EL (cell line): ENCODE measurements at places on chromosomes 4 and X.

GRCh38 chrX:48465336-48465933 is 4.6 kb downstream of the SLC38A5 start:
- peak; percentile 76 for DNase-seq

DNA sequence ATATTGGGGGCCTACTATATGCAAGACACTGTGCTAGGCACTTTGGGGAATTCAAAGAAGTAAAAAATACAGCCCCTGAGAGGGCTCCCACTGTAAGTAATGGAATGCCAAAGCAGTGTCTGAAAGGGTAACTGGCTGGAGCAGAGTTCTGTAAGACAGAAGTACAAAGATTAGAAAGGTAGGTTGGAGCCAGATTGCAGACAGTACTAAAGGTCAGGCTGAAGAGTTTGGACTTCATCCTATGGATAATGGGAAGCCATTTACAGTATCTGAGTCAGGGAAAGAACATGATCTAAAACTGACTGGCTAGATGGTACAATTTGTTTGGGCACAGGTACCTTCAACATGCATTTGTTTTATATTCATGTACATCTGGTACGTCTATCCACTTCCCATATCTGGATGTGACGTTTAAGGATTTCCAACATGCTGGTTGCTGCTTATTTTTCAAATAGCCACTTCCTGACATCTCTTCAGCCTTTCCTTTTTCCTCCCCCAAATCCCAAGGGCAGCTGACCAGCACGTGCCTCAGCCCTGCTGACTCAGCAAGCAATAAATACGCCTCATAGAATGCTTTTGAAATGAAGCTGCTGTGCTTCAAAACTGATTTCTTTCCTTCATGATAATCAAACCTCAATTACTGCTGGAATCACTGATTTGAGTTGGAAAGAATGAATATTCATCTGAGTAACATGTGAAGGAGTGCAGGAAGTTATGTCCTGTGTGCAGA is 9.5 kb downstream of the ENOX2 start:
- no peak for DNase-seq

DNA sequence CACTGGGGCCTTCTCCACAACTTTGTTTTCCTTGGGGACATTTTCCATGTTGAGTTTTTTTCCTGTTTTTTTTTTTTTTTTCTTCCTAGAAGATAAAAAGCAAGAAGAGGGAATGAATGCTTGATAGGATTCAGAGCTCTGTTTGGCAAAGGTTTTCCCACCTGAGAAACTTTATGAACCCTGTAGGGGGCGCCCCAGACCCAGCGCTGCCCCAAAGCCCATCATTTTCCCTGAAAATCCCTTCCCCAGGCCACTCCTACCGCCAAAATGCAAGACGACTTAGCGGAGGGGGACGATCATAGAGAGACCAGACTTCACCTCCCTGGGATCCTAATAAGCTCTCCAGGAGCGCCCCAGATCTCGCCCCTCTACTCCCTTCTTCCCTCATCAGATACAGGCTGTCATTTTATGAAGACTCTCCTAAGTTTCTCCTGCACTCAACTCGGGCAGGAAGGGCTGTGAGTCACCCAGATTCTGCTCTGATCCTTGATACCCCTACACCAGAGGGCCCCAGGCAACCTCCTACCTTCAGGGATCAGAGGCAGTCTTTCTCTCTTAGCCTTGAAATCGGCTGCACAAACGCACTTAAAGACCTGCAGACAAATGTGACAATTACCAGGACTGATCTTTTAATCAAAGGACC is 1.4 kb downstream of the BEX5 start:
- DNase-seq, result no peak

GRCh38 chrX:53039236-53039635 is 9.4 kb upstream of the GPR173 start:
- DNase-seq, result no peak

- DNase-seq, result no peak
These were observed 59.3 kb downstream of the DCK start for GRCh38 chr4:71052716-71053115.

- no peak for DNase-seq
These were observed 29.9 kb downstream of the DKK2 start for GRCh38 chr4:107006218-107006617.

DNA sequence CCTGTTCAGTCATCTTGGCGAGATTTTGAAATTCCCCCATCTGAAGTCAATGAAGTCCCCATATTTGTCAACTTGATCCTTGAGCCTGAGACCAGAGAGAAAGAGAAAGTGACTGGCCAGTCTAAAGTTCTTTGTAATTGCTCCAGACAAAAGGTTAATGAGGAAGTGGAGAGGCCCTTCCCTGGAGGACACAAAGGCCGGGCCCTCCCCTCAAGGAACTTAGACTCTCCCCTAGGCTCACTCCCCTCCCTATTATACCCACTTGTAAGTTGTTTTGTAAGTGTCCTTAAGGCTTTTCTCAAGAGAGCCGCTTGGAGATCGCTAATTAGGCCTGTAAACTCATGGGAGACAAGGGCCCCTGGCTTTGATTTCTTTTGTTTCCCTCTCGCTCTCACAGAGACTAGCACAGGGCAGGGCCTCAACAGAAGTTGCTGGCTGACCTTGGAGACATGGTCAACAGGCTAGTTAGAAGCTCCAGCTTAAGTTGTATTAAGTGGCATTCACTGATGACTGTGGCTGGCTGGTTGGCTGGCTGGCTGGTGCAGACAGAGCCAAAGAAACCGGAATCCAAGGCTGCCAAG is 20.3 kb upstream of the GPC4 start:
- no peak for DNase-seq

- DNase-seq, result no peak
These were observed 18.6 kb upstream of the SEPSECS start for GRCh38 chr4:25178838-25179261.

- DNase-seq, result no peak
These were observed 97.4 kb downstream of the AASDH start for GRCh38 chr4:56289934-56290333.

DNA sequence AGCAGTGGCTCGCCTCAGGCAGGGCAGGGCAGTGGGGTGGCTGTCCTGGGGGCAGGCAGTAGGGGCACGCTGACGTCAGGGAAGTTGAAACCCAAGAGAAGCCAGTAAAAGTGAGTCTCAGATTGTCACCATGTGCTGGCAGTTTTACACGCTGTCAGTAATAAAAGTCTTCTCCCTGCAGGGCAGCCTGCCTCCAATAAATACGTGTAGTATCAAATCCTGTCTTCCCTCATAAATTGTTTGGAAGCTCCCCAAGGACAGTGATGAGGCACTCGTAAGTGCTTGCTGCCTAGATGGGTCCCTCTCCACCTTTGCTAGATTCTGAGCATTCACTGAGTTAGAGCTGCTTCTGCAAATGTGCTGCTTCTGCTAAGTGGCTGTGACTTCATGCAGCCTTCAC is 60.8 kb upstream of the MSANTD1 start:
- no peak for DNase-seq

GRCh38 chr4:6727081-6727942 is 11.3 kb downstream of the BLOC1S4 start:
- DNase-seq, result no peak

- DNase-seq, result no peak
These were observed 78.7 kb downstream of the VCX3A start for GRCh38 chrX:6456196-6456595.

GRCh38 chr4:110920990-110921389 is 298.1 kb upstream of the PITX2 start:
- DNase-seq, result no peak

DNA sequence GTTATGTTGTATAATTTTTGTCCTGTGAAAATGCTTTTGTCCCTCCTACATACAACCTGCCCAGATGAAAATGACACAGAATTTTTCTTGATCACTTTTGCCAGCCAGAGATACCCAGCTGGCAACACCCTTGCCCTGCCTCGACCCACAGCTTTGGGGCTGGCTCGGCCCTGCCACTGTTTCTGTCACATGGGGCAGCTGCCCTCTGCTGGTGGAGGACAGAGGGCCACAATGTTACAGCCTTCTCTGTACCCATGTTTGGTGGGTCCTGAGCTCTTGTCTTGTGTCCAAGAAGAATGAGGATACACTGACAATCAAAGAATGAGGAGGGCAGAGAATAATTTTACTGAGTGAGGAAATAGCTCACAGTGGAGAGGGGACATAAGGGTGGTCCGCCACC is 31.1 kb downstream of the BMP15 start:
- no peak for DNase-seq

DNA sequence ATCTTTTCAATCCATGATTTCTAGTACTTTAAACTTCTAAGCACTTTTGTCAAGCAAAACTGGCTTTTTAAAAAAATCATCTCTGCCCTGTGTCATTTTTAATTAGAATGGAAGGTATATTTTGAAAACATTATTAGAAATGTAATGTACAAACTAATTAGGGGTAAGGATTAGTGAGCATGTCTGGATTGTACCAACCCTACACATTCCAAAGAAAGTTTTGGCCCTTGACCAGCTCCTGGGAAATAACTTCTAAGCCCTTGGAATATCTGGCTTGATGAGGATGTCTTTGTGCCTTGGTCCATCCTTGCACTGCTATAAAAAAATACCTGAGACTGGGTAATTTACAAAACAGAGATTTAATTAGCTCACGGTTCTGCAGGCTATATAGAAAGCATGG is 876.5 kb downstream of the RAPGEF2 start:
- no peak for DNase-seq

- DNase-seq, result no peak
These were observed 50.7 kb downstream of the THAP9 start for GRCh38 chr4:82951196-82951595.

DNA sequence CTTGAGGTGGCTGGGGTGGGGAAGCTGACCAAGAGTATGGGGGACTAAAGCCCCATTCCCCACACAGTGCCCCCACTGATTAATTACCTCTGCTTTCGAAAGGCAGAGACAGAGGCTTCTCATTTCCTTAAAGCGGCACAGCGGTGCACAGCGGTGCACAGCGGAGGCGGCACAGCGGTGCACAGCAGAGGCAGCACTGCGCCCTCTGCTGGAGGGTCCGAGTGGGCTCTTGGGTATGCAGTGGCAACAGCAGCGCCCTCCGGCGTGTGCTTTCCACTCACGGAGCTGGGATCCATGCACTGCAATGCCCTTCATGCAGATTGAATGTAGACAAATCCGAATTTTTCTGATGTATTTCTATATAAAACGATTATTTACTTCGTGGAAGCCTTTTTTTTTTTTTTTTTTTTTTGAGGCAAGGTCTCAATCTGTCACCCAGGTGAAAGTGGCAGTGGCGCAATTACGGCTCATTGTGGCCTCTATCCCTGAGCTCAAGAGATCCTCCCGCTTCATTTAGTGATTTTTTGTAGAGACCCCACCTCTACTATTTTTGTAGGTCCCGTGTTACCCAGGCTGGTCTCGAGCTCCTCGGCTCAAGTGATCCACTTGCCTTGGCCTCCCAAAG is 19.7 kb upstream of the PRPS2 start:
- DNase-seq, result peak; percentile 13

DNA sequence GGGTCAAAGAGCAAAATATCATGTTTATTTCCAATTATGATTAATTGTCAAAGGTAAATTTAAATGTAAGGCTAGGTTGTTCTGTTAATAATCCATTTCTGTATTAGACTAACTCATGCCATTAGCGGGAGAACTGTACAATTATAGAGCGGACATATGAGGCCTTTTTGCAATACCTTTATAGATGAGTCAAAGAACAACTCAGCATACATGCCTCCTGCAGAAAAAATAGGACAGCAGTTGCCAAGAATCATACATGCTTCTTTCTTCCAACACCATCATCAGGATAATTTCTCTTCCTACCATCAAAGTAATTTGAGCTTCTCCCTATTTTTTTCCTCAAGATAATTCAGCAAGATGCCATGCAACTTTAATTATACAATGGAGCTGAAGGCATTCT is 917.8 kb downstream of the ADGRL3 start:
- DNase-seq, result no peak

GRCh38 chrX:4876268-4876667 is 1162.8 kb upstream of the PRKX start:
- DNase-seq, result no peak

GRCh38 chrX:19865567-19866363 is 21.6 kb downstream of the SH3KBP1 start:
- no peak for DNase-seq

DNA sequence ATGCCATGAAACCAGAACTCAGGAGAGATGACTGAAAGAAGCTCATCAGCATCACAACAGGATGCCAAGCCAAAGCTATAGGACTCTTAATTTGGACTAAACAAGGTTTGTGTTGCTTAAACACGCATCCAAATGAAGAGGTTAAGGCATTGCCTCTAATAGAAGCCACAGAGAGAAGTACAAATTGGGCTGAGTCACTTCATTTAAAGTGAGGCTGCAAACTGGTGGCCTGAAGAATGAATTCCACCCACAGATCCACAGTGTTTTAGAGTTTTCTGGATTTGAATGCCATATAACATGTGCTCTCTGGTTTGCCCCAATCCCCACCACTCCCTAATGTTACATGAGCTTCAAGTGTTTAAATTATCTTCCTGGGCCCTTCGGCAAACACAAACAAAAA is 103.5 kb downstream of the FIP1L1 start:
- DNase-seq, result no peak

DNA sequence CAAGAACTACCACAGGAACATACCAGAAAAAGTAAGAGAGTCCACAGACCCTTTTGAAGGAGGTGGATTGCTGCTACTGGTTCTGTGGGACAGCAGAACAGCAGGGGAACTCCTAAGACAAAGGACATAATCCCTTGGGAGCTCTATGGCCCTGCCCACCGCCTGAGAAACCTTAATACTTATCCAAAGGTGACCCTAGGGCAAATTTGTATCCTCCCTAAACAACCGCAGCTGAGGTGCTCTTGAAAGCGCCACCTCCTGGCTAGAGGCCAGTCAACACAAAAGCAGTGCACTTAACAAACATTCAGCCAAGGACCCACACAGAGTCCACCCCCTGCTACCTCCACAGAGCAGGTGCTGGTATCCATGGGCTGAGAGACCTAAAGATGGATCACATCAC is 136.8 kb downstream of the ADAM29 start:
- DNase-seq, result no peak

DNA sequence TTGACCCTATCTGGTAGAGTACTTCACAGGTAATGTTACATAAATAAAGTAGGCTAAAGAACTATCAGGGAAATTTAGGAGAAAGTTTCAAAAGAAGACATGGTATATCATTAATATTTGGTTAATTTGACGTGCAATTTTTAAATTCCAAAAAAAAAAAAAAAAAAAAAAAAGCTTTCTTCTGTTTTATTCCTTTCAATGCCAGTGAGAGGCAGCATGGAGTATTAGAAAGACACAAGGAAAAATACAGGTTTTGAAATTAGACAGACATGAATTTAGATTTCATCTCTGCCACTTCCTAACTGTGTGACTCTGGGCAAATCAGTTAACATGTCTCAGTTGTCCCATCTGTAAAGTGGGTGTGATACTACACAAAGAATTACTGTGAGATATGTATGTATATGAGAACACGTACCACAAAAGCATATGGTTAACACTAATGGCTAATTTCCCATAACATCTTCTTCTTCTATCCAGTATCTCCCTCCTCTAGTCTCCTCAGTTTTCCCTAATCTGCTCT is 132.5 kb downstream of the GPC3 start:
- DNase-seq, result no peak

DNA sequence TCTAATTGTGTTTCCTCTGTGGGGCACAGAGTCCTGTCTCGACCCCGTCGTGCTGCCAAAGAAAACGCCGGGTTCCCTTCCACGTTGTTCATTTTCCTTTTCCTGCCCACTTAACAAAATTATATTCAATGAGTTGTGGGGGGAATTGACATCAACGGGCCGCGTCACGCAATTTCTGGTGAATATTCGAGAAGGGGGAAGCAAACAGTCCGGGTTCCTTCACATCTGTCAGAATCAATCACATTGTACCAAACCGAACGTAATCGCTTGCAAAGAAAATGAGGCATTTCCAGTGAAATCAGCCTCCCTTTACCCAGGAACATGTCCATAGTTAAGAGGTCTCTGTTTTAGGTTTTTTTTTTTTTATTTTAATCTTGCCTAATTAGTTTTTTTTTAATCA is 243.5 kb downstream of the SHOX start:
- DNase-seq, result no peak
